ENCODE measurements at places on chromosomes 5 and 9.

- no peak for DNase-seq
Observed at GRCh38 chr9:127794001-127794791, 8.4 kb downstream of the CDK9 start.

DNA sequence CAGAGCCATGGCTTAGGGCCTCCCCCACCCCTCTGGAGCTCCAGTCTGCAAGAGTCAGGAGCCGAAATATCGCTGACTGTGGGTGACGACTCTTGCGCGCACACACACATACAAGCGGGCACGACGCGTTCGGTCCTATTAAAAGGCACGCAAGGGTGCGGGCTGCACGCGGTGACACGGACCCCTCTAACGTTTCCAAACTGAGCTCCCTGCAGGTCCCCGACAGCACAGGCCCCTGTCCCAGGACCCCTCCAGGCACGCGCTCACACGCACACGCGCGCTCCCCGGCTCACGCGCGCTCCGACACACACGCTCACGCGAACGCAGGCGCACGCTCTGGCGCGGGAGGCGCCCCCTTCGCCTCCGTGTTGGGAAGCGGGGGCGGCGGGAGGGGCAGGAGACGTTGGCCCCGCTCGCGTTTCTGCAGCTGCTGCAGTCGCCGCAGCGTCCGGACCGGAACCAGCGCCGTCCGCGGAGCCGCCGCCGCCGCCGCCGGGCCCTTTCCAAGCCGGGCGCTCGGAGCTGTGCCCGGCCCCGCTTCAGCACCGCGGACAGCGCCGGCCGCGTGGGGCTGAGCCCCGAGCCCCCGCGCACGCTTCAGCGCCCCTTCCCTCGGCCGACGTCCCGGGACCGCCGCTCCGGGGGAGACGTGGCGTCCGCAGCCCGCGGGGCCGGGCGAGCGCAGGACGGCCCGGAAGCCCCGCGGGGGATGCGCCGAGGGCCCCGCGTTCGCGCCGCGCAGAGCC, at the start of gene GRIN1:
GRIN1 (plus strand) TSS at position 433 of the 746 bp plus-strand sequence. CDS start 333 bp downstream, outside the sequence.
- DNase-seq = no peak

GRCh38 chr9:23743036-23743435, 83.0 kb downstream of the ELAVL2 start:
- no peak for DNase-seq

- DNase-seq = no peak
Observed at GRCh38 chr9:22040760-22041159, 31.7 kb upstream of the CDKN2B start.

GRCh38 chr5:150619359-150620230, 20.9 kb upstream of the SYNPO start:
- no peak for DNase-seq

GRCh38 chr9:71383308-71383940, 262.0 kb upstream of the TRPM3 start:
- peak; percentile 13 for DNase-seq

DNA sequence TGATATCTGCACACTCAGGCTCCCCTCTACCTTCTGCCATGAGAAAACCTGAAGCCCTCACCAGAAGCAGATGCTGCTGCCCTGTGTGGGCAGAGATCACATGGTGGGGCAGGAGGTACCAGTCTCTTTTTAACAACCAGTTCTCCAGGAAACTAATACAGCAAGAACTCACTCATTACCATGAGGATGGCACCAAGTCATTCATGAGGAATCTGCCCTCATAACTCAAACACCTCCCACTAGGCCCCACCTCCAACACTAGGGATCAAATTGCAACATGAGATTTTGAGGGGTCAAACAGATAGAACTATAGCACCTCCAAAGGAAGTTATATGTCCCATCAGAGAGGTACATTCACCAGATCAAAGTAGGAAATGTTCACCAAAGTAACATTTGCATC, 136.3 kb upstream of the SHB start:
- DNase-seq = no peak

DNA sequence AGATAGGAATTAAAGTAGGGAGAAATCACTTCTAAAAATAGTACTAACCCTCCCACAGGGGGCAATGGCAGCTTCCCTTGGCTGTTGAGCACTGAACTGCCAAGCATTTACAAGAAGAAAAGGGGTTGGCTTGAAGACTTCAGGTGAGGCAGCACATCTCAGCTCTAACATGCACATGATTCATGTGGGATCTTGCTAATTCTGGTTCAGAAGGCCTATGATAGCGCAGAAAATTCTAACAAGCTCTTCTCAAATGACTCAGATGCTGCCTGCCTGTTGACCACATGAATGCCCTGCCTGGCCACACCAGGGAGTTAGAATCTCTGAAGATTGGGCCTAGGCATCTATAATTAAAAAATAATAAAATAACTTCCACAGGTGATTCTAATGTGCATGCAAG, 22.6 kb downstream of the CD180 start:
- no peak for DNase-seq

GRCh38 chr5:50867140-50867539, 200.7 kb downstream of the PARP8 start:
- DNase-seq = no peak

DNA sequence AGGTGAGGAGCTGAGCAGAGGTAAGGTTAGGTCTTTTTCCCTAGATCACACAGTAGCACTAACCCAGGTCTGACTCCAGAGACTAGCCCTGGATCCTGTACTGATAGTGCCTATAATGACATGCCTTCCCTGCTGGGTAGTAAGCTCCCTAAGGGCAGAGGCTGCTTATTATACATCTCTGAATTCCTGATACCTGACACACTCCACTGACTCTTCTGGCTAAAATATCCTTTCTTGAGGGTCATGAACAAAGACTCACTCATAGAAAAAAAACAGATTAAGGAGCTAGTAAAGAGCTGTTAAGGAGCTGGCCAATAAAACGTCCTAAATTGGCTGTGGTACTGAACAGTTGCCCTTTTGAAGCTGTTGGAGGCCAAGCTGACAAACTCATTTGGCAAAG, 149.0 kb upstream of the ITGA1 start:
- no peak for DNase-seq

DNA sequence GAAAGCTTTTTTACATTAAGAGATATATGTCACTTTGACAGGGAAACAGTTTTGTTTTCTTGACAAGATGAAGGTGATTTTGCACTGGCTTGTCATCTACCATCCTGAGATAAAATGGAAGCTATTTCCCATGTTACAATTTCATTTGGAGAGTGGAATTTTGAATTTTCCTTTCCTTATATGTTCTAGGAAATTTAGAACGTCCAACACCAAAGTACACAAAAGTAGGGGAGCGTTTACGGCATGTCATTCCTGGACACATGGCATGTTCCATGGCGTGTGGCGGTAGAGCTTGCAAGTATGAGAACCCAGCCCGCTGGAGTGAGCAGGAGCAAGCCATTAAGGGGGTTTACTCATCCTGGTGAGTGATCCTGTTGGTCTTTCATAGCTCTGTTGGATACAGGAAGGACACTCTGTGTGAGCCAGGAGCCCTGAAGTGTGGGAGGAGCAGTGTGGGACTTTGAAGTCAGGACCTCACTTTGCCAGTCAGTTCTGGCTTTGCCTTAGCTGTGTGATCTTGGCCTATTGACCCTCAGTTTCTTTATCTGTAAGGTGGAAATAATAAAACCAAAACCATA, 887 bp downstream of the PTPDC1 start:
- peak; percentile 20 for DNase-seq

DNA sequence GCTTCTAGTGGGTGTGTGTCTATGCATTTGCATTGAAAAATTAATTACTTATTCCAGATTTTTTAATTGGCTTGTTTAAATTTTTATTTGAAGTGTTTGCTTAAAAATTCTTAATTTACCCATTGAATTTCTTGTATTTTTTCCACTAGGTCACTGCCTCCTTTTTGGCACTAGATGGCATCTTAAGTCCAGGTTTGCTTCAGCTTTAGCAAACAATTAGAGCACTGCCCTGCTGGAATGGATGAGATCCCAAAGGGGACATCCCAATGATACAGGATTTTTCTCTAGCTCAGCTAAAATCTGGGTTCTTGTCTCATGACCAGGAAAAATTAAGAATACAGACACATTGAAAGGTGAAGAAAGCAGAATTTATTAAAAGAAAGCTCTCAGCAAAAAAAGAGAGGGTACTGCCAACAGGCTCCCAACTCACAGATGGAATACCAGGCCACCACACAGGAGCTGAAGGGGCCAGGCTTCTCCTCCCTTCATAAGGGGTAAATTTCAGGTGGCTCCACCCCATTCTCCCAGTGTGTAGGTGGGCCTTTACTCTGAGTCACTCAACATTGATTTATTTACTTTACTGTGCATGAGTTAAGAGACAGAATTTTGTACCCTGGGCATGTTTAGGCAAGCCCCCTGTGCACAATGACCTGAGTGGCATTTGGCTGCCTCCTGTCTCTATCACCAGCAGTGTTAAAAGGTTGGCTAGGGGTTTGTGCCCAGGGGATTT, 532.4 kb downstream of the ANXA1 start:
- peak; percentile 21 for DNase-seq

- DNase-seq = peak; percentile 95
Observed at GRCh38 chr5:58937031-58937681, 354.3 kb downstream of the RAB3C start.

- DNase-seq = peak; percentile 49
Observed at GRCh38 chr5:1511651-1512540, 11.9 kb downstream of the LPCAT1 start.

DNA sequence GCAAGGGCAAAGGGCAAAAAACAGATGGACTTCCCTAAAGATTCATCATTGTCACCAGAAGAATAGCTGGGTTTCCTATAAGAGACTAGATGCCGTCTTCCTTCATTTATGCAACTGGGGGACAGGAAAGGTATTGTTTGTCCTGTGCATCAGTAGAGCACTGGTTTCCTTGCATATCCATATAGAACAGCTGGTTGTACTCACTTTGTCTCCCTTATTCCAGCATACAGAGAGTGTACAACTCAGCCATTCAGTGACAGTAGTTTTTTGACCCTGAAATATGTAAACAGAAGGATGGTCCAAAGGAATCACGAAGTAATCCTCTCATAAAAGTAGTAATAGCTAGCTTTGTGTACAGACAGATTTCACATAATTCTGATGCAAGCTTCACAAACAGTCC, 22.5 kb upstream of the MAST4 start:
- no peak for DNase-seq

DNA sequence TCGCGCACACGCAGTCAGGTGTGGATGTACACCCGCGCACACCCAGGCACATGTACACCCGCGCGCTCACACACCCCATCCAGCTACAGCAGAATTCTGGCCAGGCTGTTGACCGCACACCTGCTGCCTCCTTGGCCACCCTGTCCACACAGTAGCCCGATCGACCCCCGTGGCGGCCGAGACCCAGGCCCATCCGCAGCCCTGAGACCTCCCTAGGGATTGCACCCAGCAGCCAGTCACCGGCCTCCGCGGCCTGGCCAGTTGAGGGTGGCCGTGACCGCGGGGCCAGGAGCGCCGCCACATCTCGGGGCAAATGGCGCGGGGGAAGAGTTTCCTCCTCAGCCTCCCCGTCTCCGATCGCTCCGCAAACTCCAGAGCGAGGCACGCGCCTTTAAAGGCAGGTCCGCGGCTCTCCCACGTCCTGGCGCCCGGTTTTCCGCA, 774 bp upstream of the ADAMTS16 start:
- no peak for DNase-seq

DNA sequence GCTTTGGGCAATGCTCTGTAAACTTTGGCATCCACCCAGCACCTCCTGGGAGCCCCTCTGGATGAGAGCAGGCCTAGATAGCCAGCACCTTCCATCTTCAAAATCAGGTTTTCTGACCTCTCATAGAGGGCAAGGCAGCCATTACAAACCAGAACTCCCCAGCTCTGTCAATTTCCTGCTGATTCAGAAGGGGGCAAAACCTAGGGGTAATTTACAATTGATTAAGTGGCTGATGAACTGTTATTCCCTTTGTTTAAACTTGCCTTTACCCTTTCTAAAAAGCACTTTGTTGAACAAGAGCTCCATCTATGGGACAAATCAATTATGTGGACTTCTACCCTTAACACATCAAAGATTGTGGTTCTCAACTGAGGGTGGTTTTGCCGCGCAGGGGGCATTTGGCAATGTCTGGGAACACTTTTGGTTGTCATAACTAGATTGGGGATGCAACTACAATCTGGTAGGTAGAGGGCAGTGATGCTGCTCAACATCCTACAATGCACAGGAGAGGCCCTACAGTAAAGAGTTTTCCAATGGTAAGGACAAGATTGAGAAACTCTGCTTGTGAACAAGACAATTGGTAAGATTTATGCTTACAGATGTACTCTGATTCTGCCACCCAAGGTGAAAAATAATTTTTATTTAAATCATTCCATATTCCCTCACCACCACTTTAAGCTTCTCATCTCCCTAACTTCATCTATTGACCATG, 184.1 kb downstream of the MARCHF11 start:
- peak; percentile 59 for DNase-seq

DNA sequence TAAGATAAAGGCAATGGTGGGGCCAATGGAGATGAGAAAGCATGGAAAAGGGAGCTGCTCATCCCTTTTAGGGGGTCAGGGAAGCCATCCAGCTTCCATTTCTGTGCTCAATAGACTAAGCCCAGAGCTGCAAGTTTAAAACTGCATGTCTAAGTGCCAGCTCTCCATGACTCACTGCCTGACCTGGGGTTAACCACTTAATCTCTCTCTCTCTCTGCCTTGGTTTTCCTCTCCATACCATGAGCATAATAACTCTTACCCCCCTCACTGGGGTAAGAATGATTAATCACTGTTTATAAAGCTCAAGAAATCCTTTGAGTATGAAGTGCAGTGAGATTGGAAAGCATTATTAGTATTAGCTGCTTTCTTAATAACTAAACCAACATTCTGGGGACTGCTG, 1382.4 kb upstream of the WWC1 start:
- peak; percentile 3 for DNase-seq

DNA sequence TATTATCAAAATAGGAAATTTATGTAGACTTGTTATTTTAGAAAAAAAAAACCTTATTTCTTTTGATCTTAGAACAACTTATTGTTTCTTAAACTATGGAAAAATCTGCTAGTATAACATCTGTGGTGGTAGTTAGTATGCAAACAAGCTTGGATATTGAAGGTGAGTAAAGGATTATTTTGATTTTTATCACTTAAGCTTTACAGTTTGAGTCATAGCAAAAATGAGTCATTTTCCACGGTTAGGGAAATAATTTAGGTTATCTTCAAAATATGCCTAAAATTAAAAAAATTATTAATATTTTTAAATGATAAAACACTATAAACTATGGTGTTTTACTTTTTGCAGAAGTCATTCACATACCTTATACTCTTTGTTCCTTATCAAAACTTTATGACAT, 107.2 kb upstream of the DHFR start:
- no peak for DNase-seq

DNA sequence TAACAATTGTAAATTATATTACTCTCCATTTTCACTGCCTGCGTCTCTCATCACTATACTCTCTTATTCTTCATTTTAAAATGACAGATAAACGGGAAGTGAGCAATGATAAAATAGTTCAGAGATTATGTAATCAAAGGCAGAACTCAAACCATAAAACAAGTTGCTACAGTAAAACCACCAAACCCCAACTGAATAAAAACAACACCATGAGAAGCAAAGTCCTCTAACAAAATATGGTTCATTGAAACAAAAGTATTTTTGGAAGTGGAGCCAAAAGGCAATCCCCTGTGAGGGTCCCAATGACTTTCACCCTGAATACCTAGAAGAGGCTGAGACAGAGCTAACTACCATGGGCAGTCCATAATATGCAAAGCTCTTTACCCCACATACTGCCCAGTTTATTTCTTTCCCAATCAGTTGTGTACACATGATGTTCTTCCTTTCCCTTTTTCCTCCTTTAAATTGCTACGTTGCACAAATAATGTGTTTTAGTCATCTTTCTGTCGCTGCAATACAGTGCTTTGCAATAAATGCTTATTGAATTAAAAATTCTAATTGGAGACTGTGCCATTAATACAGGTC, 64.0 kb upstream of the PTGER4 start:
- no peak for DNase-seq

- peak; percentile 6 for DNase-seq
Observed at GRCh38 chr5:126354858-126355731, 68.1 kb upstream of the GRAMD2B start.

- DNase-seq = no peak
Observed at GRCh38 chr5:95863383-95863757, 40.8 kb upstream of the GLRX start.

All from NCI-H82 (cell line).